ENCODE measurements at places on chromosomes 16 and 17.
A peak's percentile ranks its signal among the peaks of the same experiment; 100 is the strongest.

DNA sequence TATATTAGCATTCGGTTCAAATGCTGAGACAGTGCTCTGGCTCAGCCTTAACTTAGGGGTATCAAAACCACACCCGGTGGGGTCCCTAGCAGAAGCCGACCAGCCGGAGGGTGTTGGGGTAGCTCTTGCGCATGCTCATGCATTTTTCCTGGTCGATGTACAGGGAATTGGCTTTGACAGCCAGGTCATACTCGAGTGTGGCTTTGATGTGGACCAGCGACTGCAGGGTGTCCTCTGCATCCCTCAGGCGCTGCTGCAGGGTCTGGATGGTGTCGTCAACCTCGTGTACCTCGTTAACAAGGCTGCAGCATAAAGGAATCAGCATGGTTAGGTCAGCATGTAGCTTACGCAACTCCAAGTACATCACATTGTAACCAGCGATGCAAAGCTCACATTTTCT is 37.5 kb downstream of the TEKT3 start:
- DNase-seq, result no peak

- DNase-seq, result no peak
These were observed 107.0 kb upstream of the CACNG5 start for GRCh38 chr17:66727634-66728570.

GRCh38 chr17:72463287-72464102 is 342.7 kb downstream of the SOX9 start:
- DNase-seq, result no peak

DNA sequence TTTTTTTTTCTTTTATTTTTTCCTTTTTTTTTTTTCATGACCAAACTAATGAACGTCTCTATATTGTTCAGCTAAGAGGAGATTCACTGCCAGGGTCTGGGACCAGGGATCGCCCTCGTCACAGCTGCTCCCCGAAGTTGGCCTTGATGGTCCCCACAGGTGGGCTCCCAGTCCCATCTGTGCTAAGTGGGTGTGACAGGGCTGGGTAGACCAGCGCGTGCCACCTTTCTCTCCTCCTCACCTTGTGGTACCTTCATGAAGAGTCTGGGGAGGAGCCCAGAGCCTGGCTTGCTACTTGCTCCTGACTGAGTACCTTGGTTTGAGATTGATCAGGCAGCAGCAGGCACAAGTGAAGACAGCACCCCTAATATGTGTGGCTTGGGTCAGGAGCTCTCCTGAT is 6.5 kb upstream of the FOXF1 start:
- no peak for DNase-seq

- DNase-seq, result no peak
These were observed 1.8 kb upstream of the FLOT2 start for GRCh38 chr17:28899212-28899815.

DNA sequence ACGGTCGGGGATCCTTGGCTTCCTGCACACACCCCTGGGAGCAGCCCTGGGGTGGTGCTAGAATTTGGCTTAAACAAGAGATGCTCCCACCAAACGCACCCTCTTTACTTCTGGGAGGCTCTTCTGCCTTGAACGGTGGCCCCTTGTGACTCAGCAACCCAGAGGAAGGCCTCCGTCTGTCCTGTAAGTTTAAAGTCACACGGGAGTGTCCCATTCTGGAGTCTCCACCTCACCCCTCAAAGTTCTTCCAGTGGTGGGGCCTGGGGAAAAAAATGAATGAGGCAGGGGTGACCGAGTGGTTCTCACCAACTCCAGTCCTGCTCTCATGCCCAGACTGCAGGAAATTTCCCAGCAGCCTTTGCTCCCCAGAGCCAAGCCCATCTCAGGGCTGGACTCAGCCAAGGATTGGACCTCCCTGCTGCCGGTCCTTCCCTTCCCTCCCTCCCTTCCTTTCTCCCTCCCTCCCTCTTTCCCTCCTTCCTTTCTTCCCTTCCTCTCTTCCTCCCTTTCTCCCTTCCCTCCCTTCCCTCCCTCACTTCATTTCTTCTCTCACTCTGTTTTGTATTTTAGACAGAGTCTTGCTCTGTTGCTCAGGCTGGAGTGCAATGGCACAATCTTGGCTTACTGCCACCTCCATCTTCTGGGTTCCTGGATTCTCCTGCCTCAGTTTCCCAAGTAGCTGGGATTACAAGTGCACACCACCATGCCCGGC is 11.4 kb downstream of the ITGAD start:
- DNase-seq, result no peak

- DNase-seq, result no peak
These were observed 17.5 kb downstream of the WWOX start for GRCh38 chr16:78116946-78117345.

- DNase-seq, result no peak
These were observed 72.4 kb downstream of the CES1 start for GRCh38 chr16:55760310-55761001.

DNA sequence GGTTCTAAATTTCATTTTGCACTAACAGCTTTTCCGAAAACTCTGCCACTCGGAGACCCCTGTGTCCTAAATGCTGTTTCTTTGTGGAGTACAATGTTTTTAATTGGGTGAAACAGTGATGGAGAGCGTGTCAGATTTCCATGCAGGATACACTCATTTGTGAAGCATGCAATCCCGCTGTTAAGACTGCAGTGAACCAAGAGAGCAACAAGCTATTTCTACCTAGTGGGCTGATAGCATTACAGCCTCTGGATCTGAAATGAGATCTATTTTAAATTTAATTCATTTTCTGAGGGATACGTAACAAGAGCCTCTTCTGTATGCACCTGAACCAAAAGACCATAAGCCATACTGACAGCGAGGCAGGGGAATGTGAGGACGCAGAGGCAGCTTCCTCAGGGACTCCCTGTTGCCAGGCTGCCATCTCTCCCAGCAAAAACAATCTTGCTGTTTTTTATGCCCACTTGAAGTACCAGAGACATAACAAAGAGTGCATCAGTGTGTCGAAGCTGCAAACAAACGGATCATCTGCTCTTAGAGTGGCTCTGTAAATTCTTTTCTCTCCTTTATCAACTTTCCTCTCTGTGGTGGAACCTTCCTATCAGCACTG is 199.9 kb upstream of the COX10 start:
- DNase-seq, result no peak

DNA sequence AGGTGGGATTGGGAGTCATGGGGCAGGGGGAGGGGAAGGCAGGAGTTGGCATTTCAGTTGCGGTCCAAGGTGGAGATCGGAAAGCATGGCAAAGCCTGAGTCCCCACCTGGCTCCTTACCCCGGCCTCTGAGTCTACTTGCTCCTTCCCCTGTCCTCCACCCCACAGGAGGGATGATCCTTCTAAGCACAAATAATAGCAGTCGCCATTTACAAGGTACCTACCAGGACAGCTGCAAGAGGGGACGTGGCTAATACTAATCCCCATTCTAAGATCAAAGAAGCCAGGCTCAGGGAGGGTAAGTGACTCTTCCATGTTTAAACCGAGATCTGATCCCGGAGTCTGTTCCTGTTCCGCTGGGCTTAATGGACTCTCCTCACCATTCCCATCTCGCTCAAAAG is 396.3 kb downstream of the SLC39A11 start:
- no peak for DNase-seq

DNA sequence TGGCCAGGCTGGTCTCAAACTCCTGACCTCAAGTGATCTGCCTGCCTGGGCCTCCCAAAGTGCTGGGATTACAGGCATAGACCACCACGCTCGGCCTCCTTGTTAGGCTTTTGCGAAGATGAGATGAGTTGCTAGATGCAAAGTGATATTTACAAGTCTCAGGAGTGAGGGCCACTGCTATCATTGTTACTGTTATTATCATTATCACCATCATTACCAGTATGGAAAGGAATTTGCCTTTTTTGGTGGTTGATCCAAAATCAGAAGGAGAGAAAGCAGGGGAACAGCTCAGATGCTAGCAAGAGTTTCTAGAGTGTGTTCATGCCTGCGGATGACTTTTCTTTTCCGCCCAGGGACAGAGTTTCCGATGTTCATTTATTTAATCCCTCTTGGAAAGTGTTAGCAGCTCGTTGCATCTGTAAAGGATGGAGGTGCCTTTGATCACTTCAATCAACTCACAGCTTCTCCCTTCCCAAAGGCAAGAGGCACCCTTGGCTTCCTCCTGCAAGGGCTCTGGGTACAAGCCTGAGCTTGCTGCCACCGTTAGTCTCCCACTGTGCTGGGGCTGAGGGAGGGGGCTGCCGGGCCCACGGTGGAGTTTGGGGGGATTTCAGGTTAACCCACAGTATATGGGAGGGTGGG is 21.6 kb downstream of the ITPRIPL2 start:
- DNase-seq, result no peak

- no peak for DNase-seq
These were observed 854.1 kb downstream of the KCNJ2 start for GRCh38 chr17:71023249-71024030.

DNA sequence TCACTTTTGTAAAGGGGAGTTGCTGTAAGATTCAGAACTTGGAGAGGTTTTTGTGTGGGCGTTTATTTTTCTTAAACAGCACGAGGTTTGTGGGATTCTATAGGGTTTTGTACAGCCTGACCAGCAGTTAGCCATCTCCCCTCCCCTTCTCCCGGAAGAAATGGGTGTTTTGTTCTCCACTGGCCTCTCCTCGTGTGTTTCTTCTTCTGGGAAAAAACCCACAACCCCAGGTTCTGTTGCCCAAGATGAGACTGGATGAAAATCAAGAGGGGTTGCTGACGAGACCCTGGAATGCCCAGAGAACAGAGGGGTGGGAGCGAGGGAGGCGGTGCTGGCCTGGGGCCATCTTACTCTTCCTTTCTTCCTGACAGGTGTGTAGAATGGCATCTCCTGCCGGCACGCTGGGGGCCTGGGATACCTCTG is 186.1 kb downstream of the MSI2 start:
- no peak for DNase-seq

- no peak for DNase-seq
These were observed 104.3 kb downstream of the ADAMTS18 start for GRCh38 chr16:77330332-77331042.

DNA sequence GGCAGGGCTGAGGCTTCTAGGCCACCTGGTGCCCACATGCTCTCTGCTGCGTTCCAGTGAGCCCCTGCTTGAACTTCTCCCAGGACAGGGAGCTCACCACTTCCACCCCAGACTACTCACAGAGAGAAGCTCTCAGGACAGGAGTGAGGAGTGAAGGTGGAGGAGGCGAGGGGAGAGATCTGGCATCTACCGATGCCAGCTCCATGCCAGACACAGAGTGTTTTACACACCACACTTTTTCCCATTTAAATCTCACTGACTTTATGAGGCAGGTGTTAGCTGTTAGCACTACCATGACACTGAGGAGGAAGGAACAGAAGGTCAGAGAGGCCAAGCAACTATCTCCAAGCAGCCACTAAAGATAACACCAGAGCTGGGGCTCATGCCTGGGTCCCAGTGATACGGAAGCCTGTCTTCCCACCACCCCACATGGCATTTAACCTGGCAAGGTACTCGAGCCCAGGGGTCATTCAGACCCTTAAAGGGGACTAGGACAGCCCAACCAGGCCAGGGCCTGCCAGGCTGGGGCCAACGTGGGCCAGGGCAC is 6.8 kb downstream of the FAM83G start:
- no peak for DNase-seq

GRCh38 chr16:919658-920050 is 51.1 kb downstream of the LMF1 start:
- DNase-seq, result no peak

GRCh38 chr16:3780570-3780969 is 63.2 kb upstream of the TRAP1 start:
- DNase-seq, result no peak

DNA sequence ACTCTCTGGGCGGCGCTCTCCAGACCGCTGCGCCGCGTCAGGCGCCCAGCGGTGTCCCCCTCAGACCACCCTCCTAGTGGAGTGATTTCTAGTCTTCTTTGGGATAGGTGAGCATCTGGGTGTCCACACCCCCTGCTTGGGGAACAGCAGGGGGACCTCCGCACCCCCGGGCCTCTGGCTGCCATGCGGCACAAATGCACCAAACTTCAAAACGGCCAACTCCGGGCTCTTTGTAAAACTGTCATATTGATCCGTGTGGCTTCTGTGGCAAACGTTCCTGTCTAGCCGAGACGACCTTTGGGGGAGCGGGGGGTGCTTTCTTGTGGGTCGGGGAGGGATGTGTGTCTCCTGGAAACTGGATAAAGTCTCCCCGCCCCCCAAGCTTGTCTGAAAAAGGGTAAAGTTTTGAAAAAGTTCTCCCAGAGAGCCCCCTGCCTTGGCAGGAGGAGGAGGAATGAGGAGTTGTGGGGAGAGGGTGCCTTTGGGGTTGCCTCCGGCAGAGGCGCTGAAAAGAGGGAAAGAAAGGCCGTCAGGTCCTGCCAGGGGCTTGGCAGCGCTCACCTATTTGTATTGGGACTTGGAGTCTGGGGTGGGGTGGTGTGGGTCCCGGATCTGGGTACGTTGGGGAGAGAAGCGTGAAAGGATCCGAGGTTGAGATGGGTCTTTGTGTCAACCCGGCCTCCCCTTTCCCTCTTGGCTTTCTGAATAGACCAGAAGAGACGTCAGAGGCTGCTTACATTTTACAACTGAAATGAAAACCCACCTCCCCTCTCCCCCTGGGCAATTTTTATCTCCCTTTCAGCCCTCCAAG is 2.2 kb upstream of the CHD3 start:
- DNase-seq, result peak; percentile 90

DNA sequence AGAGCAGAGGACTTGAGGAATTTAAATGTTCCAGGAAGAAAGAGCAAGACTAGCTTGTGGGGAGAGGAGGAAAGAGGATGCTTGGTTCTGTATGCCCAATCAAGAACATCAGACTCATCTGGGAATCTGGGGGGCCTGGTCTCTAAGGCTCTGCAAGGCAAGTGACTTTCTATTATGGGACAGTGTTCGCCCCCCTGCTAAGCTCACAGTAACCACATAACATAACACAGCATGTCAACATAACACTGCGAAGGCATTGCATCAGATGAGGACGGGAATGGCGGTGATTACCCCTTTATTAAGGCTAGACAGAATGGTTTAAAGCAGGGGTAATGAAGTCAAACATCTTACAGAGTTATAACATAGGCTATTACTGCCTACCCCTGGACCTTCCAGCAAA is 176.6 kb upstream of the IRX6 start:
- DNase-seq, result no peak

GRCh38 chr16:79792076-79792475 is 191.5 kb upstream of the MAF start:
- no peak for DNase-seq

Data from vagina (tissue), 2 donors.